ENCODE measurements at places on chromosomes 7 and 10.
A peak's percentile ranks its signal among the peaks of the same experiment; 100 is the strongest.

- DNase-seq, result no peak
Measured at GRCh38 chr10:34188221-34188620, 626.9 kb downstream of the PARD3 start.

DNA sequence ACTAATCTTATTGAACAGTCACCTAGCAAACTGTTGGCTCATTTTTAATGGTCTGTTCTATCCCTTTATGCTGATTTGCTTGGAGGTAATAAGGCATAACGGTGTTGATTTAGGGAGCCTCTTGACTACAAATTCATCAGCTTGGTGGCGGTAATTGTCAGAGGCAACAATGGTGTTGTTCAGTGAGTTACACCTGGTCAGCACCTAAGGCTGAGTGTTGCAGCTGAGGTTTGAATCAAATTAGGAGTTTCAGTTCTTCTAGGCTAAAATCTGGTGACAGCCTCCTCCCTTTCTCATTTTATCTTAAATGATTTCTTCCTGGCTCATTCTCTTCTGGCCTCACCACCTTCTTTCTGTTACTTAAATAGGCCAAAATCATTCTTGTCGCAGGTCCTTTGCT lies 42.3 kb upstream of the SP8 start:
- no peak for DNase-seq

DNA sequence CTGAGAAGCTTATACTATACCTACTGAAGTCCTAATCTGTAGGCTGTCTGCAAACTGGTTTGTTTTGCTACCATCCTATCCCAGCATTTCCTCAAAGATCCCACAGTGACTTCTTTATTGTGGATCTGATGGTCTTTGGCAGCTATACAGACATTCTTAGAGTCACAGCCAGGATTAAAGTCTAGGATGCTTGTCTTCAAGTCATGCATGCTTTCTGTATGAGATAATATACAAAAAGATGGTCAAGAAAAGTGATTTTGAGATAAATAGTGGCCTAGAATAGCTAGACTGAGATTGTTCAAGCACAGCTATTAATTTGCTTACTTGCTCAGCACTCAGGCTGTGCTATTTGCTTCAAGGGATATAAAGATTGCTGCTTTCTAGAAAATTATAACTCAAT lies 454.4 kb downstream of the AUTS2 start:
- no peak for DNase-seq

DNA sequence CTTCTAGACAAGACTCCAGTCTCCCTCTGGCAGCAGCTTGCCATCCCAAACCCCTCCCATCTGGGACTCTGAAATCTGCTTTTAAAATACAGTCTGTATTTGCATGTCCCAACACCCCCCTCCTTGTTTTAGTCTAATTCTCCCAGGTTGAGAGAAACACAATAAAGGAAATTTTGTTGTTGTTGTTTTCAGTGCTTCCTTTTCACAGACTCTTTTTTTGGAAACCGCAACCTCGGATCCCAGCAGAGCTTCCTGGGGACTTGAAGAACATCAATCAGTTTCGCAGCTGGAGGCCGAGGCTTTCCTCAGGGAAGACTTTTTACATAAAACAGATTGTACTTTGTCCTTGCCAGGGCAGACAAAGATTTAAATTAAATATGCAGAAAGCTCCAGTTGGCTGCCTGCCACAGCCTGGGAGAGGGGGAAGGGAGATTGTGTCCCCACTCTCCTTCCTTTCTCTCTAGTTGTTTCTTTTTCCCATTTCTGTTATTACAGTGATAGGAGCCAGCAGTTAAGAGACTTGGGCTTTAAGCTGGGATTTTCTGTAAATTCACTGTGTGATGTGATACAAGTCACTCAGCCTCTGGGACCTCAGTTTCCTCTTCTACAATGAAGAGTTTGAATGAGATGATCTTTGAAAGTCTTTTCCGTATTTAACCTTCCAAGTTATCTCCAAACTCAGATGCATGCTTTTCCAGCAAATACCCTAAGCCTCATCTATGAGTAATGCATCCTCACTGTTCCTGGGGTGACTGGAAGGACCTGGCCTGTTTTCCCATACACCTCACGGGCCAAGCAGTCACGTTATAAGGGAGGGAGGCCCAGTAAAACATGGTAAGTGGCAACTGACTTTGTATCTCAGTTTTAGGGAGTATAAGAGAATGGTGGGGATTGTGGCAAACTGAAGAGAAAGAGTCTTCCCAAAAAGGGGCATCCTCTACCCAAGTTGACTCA lies 192.3 kb downstream of the REEP3 start:
- no peak for DNase-seq

GRCh38 chr7:83036721-83037380 lies 125.8 kb downstream of the PCLO start:
- no peak for DNase-seq

DNA sequence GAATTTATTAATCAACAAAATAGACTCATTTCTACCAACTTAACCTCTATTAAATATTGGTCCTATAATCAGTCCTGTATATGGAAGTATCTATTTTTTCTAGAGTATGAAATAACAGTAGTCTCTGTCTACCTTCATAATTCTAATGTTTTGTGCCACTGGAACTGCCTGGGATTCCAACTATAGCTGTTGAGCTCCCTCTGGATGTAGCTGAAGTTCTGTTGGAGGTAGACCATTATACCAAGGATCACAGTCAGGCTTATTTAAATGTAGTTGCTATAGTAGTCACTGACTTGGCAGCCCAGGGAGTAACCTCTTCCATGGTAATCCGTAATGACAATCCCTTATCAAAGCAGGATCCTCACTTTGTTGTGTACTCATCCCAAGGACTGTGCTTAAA lies 48.5 kb upstream of the PHYHIPL start:
- no peak for DNase-seq

GRCh38 chr7:34104115-34104514 lies 198.8 kb downstream of the BMPER start:
- DNase-seq, result no peak

- no peak for DNase-seq
Measured at GRCh38 chr7:128891942-128892269, 18.6 kb downstream of the KCP start.

GRCh38 chr10:5468262-5469106 lies 30.9 kb downstream of the CALML5 start:
- no peak for DNase-seq

DNA sequence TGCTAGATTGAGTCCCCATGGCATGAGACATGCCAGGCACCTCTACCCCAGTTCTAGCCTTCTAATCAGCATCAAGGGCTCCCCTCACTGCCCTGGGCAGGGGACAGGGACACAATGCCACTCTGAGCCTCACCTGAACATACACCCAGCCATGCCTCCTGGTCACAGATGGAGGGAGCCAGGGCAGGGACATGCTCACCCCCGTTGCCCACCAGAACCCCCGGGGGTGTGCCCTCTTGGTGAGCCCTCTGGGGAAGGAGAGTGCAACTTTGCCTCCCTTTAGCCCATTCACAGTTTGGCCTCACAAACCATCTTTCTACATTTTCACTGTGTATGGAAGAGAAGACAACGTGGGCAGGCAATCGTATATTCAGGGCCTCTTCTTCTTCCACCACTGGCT lies 167.2 kb downstream of the LCOR start:
- no peak for DNase-seq

GRCh38 chr10:131419797-131420196 lies 108.3 kb upstream of the TCERG1L start:
- DNase-seq, result no peak

- DNase-seq, result no peak
Measured at GRCh38 chr7:38147005-38147404, 31.0 kb upstream of the STARD3NL start.

GRCh38 chr7:121288894-121289293 lies 39.9 kb upstream of the WNT16 start:
- no peak for DNase-seq

DNA sequence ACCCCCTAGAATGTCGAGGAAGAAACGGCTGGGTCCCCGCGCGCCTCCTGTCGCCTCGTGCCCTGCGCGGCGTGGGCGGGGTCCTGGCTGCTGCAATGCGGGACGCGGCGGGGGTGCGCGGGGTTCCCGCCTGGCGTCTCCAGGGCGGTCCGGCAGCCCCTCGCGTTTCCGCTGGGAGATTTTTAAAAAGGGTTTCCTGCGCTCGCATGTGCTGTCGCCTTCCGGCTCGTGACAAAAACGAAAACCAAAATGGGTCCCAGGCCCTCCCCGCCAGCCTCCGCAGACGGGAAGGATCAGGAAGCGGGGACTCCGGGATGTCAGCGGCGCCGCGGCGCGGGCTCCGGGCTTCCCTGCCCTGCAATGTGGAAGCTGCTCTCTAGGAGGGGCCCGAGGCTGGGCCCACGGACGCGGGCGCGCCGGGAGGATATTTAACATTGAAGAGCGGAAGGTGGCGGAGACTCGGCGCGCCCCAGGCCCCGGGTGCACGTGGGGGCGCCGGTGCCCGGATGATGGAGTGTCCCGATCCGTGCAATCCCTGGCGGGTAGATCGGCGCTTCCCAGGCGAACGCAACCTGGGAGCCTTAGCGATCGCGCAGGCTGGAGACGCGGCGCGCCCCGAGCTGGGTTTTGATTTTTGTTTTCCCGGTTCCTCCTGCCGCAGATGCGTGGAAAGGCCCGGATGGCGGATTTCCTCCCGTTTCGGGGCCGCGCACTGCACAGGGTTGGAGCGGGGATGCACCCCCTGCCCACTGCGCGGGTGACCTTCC lies 1.0 kb downstream of the PFKP start:
- peak; percentile 59 for DNase-seq

- no peak for DNase-seq
Measured at GRCh38 chr10:11425296-11425610, 186.2 kb downstream of the USP6NL start.

GRCh38 chr7:516606-517456 lies 2.8 kb downstream of the PDGFA start:
- no peak for DNase-seq

DNA sequence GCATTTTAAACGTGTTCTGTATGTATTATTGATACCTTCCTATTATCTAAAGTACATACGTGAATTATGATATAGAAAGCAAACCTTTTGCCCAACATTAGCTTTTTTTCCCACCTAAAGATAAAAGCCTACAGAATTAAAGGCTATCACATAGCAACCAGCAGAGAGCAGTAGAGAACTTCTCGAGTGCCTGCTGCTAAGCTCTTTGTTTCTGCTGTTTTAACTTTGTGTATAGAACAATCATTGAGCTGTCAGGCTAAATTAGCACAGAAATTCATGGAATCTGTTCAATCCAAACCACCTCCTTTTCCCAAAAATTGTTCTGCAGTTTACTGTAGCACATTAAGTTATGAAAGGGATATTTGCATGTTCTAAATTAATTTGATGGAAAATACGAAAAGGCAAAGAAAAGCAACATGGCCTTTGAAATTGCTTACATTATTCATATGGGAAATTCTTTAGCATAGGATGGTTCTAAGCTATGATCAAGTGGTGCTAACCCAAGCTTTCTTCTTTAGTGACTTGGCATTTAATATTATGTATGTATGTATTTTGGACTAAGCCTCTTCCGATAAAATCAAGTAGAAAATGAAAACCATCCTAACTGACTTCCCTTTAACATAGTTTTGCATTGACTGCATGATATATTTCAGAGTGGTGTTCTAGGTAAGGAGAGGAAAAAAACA lies 1288.5 kb downstream of the GATA3 start:
- DNase-seq, result no peak

- peak; percentile 19 for DNase-seq
Measured at GRCh38 chr10:3192856-3193635, 20.5 kb upstream of the PITRM1 start.

- no peak for DNase-seq
Measured at GRCh38 chr7:118059209-118059608, 124.8 kb upstream of the LSM8 start.

- no peak for DNase-seq
Measured at GRCh38 chr7:109951565-109951928, 1139.4 kb upstream of the LRRN3 start.

DNA sequence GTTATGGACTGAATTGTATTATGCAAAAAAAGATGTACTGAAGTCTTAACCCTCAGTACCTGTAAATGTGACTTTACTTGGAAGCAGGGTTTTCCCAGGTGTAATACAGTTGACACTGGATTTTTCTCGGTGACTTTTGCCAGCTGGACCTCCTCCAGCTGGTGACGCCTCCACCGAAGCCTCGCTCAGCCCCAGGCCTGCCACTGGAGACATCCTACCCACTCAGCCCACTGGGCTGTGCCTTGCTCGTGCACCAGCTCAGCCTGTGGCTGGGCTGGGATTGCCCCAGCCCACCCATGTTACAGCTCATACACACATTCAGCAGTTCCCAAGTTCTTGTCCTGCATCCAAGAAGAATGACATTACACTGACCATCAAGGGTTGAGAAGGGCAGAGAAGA lies 42.4 kb upstream of the GPR22 start:
- no peak for DNase-seq

GRCh38 chr7:150450491-150451001 lies at the start of gene GIMAP8:
GIMAP8 (plus strand) TSS chr7:150450630; CDS start chr7:150466699, 16,069 bp downstream.
- DNase-seq, result peak; percentile 66

- DNase-seq, result no peak
Measured at GRCh38 chr7:35874886-35875285, 74.0 kb downstream of the SEPTIN7 start.

GRCh38 chr7:66257481-66257880 lies 52.3 kb downstream of the TPST1 start:
- no peak for DNase-seq

DNA sequence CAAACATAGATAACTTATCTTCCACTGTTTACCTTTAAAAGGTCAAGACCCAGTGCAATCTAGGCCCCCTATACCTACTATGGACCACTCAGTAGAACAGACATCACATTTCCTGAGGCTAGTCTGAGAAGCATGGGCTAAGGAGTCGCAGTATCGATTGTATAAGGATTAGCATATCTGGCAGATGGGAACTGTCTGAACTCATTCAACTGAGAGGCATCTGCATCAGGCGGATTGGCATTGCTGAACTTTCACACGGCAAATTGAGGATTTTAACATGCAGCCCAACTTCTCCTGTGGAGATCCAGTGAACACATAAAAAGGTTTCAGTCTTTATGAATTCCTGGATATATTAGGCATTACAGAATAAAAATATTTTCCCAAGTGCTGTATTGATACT lies 89.1 kb upstream of the LRGUK start:
- no peak for DNase-seq

GRCh38 chr7:67590649-67591048 lies 594.0 kb downstream of the TYW1 start:
- DNase-seq, result no peak

DNA sequence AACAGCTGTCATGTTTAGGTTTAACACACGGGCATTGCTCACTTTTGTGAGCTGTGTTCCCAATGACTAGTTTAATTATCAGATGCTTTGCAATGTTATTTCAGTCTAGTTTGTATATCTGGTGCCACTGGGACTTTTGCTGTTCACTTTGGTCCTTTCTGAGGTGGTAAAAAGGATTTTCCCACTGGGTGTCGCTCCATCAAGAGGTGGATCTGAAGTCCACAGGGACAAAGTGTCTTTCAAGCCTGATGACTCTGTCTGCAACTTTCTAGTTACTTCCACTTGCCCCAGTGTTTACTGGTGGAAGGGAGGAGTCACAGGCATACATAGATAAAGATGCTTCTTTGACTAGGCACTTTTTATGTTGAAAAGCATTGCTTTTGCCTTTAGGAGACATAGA lies 242.2 kb downstream of the HGF start:
- DNase-seq, result no peak

DNA sequence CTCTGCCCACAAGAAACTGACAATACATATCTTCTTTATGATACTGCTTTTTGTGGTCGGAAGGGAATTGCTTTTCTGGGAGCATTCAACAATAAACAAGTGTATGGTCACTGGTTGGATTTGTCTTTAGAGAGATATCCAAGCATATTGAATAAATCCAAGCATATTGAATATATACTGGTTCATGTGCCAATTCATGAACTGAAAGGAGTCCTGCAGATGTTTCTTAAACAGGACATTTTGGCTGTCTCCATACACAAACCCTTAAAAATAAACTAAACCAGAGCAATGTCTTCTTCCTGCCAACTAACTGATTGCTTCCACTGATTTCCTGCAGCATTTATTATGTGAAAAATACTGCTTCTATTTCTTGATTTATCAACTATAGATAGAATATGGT lies 173.9 kb downstream of the FOXP2 start:
- no peak for DNase-seq
